NCI-H345 (cell line): ENCODE measurements at places on chromosomes 4 and X.

- no peak for DNase-seq
Measured at GRCh38 chr4:95572304-95572991, 23.7 kb upstream of the UNC5C start.

DNA sequence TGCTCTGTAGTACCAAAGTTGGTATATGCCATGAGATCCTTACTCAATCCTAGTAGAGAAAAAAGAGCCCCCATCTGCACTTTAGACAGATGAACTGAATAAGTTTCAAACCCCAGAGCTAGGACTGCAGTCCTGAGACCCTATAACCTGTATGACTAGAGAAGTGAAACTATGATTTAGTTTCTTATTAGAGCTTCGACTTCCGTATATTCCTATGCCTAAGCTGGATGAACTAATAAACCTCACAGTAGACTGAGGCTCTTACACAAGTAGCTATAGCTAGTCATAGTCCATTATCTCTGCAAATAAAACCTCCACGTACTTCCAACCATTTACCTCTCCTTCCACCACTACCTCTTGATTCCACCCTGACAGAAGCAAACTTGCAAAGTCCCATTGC is 6.3 kb upstream of the OTUD4 start:
- no peak for DNase-seq

GRCh38 chr4:26178854-26179253 is 142.0 kb upstream of the RBPJ start:
- no peak for DNase-seq

DNA sequence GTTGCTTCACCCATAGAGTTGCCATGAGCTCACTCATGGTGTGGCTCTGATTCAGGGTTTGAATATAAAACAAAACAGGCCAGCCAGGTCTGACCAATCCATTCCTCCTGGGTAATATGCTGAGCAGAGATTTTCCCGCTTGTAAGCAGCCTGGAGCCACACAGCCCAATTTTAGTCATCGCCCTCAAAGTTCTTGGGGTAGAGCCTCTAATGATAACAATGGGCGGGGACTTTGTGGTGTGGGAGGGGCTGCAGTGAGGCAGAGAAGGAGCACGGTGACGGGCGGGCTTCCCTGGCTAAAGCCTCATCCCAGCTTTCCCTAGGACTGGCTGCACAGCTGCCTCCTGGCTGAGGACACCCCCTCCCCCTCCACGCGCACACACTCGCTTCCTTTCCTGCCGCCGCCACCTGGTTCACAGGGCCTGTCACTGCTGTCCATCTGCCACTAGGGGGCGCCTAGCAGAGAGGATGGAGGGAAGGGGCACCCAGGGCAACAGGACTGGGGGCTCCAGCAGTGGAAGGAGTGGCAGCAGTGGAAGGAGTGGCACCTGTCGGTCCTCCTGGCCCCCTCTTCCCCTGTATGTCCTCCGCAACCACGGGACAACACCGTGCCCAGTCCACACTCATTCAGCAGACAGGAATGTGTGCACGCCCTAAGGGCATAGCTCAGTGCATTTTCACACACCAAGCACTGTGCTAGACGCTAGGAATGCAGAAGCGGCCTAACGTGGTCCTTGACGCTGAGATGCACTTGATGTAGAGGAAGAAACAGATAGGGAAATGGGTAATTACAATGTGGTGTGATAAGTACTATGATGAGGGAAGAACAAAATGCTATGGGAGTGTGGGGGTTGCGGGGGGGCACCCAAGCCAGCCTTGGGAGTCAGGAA is 26.8 kb downstream of the PRPS1 start:
- peak; percentile 17 for DNase-seq

- no peak for DNase-seq
Measured at GRCh38 chrX:74922922-74923543, 2.2 kb downstream of the NEXMIF start.

DNA sequence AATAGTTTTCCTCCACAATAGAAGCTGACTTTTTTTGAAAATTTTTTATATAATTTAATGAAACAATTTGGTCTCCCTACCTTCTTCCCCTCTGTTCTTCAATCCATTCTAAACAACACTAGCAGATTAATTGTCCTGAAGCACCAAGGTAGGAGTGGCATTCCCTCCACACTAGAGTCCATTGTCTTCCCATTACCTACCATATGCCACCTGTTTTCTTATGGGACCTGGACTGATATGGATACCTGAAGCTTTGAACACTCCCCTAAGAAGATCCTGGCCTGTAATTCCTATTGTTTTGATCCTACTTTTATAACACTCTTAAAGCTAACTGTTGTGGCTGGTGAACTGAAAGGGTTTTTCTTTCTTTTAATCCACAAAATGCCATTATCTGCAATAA is 92.0 kb downstream of the APBB2 start:
- no peak for DNase-seq

- DNase-seq: no peak
Measured at GRCh38 chr4:10033191-10033881, 12.0 kb upstream of the SLC2A9 start.

- no peak for DNase-seq
Measured at GRCh38 chrX:42107495-42108488, 184.4 kb upstream of the CASK start.

DNA sequence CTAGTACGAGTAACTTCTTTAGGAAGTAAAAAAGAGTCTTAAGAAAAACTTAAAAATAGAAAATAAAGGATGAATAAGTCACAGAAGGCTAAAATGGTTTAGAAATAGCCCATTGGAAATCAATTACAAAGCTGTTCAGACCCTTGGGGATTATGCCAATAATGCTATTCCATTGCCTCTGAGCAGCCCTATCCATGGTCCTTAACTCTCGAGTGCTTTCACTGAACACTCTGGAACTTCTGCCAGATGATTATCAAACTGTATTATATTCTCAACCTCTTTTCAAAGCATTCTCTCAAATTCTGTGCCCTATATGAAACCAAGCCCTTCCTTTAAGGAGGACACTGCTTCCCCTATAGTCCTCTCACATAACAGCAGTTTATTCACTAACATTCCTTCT is 17.0 kb downstream of the SLC9B1 start:
- DNase-seq: no peak

- no peak for DNase-seq
Measured at GRCh38 chr4:3355266-3355748, 62.5 kb downstream of the RGS12 start.

DNA sequence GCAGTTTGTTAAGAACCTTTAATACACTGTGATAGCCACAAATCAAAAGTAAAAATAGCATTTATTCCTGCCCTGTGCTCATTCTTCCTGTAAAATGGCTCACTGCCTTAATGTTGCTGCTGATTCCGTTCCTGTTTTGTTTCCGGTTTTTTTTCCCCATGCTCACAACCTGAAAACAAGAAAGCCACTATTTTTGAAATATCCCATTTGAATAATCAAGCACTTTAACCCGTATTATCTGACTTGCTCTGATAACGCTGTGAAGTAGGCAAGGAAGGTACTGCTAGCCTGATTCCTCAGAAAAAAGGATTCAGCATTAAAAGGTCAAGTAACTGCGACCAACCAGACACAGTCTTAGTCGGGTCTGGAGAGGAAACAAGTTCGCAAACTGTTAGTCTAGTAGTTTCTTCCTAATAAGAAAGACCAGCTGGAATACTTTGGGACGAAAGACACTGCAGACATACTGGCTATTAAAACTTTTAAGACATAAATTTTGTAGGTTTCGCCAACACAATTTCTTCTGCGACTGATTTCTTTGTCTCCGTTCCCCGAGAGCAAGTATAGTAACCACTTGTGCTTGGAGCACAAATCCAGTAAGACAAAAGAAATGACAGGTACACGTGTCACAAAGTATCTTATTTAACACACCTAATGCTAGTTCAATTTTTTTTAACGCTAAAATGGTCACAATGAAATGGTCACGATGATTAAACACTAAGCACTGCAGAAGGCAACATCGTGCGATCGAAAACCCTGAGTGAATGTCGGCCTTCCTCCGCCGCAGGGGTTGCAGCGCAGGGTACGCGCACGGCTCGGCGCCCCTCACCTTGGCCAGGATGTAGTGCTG is 802 bp downstream of the COX18 start:
- no peak for DNase-seq

- peak; percentile 49 for DNase-seq
Measured at GRCh38 chr4:2792711-2793585, at the start of gene SH3BP2. SH3BP2 (plus strand) TSS chr4:2793085; CDS start chr4:2820618, 27,533 bp downstream.

DNA sequence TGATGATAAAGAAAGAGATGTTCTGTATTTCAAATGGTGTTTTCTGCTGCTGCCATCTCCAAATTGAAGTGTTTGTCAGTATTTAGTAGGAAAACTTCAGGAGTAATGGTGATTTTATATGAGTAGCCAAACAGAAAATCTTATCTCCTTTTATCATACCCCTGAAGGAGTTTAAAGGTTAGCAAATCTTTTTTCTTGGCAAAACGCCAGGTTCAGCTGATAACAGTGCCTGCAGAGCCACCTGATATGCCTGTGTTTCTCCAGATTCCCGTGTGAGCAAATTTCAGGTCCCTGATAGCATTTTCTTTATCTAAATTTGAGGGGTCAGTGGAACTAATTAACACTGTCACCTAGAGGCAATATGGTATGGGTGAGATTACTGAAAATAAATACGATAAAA is 65.8 kb upstream of the ETNPPL start:
- DNase-seq: no peak

- no peak for DNase-seq
Measured at GRCh38 chr4:151940291-151940690, 179.5 kb upstream of the GATB start.

DNA sequence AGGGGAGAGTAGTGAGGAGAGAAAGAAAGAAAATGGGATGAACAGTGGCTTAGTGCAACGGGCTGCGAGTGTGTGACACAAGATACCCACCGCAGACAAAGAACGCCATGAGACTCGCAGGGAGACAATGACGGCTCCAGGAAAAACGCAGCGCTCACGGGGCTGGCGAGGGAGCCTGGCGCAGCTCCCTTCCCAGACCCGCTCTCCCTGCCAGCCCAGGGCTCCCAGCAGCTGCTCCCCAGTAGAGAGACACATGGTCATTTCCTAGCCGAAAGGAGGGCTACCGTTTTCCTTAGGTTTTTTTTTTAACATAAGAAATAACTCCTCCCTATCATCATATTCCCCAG is 149.5 kb downstream of the MAML3 start:
- peak; percentile 64 for DNase-seq

GRCh38 chrX:135009057-135009610 is 13.2 kb downstream of the RTL8B start:
- peak; percentile 43 for DNase-seq

- no peak for DNase-seq
Measured at GRCh38 chrX:11438380-11438723, 145.1 kb downstream of the AMELX start.

- DNase-seq: peak; percentile 27
Measured at GRCh38 chr4:127134490-127134889, 498.3 kb upstream of the INTU start.

DNA sequence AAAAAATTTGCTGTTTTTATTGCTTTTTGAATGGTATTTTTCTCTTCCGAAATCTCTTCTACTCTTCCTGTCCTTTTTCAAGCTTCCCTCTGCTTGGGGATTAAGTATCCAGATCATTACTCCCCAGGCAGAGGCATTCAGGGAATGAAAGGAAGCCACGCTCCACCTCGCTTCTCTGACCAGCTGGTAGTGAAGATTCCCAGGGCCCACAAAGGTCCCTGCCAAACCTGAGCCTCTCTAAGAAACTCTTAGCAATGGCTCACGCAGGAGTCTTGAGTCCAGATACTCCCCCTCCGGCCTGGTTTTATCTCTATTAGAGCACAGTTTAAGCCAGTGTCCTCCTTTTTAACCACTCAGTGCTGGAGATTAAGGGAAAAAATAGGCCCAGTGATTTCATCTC is 51.4 kb upstream of the SOD3 start:
- no peak for DNase-seq

GRCh38 chr4:89422441-89422990 is 114.9 kb upstream of the GPRIN3 start:
- DNase-seq: no peak

GRCh38 chr4:75048208-75048879 is 115.4 kb downstream of the PARM1 start:
- no peak for DNase-seq
